T-cell (primary cell): ENCODE measurements at places on chromosomes 12 and 14.

GRCh38 chr12:61991661-61992060 is 268.5 kb upstream of the USP15 start:
- DNase-seq, result no peak

GRCh38 chr12:53380104-53380793 is at the start of gene SP1:
SP1 (plus strand) TSS chr12:53380176; CDS start chr12:53380292, 116 bp downstream.
- peak; percentile 74 for DNase-seq

GRCh38 chr12:15839682-15840081 is 42.5 kb upstream of the STRAP start:
- DNase-seq, result no peak

DNA sequence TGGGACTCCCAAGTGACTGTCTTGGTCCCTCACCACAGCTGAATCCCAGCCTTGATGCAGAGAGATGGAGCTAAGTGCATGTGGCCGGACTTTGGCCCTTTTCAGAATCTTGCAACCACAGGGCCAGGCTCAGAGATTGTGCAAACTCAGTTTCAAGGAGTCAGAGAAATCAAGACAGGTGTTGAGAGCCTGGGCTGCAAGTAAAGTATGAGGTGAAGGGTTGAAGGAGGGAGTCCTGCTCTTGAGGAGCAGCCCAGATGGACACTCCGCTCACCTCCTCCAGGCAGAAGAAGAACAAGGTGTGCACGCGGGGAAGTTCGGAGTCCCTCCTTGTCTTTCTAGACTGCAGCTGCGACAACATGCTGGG is 6.3 kb upstream of the BMP4 start:
- DNase-seq, result no peak

GRCh38 chr14:44165286-44165685 is 341.8 kb downstream of the FSCB start:
- no peak for DNase-seq
